BJ (cell line): ENCODE measurements at places on chromosomes 13 and 19. TPM values are rescaled to one million over a fixed set of nuclear protein-coding genes. Genes with fewer than 3 reads are reported as not detected.

DNA sequence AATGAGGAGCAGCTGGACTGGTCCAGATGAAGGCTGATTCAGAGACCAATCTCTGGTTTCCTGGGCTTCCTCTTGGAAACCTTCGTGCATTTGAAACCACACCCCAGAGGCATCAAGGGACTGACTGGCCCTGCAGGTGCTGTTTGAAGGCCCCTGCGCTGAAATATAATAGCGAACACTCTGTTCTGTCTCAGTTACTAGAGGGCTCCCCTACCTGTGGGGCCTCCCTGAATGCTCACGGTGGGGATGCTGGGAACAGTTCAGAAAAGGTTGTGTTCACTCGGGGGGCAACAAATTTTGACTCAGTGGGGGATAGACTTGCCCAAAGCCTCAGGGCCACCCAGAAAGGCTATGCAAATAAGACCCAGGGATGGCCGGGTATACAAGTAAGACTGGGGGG is 6.4 kb downstream of the CCDC8 start:
- DNase-seq, result no peak

DNA sequence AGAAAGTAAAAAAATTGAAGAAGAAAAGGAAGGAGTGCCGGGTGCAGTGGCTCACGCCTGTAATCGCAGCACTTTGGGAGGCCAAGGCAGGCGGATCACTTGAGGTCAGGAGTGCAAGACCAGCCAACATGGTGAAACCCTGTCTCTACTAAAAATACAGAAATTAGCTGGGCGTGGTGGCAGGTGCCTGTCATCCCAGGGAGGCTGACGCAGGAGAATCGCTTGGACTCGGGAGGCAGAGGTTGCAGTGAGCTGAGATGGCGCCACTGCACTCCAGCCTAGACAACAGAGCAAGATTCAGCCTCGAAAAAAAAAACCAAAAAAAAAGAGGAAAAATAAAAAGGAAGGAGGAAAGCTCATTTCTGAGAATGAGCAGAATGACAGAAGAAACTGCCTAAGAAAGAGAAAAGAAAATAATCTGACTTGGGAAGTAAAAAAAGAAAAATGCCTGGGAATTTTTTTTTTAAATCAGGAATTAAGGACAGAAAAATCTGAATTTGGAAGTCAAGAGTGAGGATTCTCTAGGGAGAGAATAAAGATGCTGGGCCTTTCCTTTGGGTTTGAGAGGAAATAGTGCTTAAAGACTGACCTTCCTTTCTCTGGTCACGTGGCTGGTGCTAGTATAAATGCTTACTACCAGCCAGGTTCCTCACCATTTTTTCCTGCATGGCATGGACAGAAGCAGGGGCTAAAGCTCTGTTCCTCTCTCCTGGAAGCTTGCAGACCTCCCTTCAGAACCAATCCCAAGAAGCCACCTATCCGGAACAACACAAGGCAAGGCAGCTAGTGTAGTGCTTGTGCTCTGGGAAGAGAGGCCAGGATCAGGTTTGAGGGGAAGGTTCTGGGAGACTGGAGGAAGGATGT is at the start of gene FFAR2:
TSS of gene FFAR2 (plus strand) at position 652 of the 864 bp plus-strand sequence. CDS start 1,458 bp downstream, outside the sequence.
- DNase-seq, result no peak

GRCh38 chr13:25966086-25966485 is 85.7 kb downstream of the SHISA2 start:
- DNase-seq, result no peak

DNA sequence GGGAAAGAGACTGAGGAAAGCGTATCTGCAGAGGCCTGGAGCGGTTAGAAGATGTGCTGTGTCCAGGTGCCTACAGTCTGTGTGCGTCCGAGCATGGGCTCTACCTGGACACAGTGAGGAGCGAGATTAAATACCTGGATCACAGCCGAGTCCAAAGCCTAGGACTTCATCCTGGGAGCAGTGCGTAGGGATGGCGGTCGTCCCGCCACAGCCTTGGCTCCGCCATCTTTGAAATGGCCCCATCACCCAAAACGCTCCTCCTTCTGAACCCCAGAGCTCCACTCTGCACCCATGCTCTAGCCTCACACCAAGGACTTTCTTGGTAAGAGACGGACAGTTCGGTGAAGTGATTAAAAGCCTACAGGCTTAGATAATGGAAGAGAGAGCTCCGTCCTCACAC is 19.8 kb downstream of the GP6 start:
- DNase-seq, result no peak

GRCh38 chr13:44158098-44158521 is 215.5 kb upstream of the SERP2 start:
- DNase-seq, result no peak

GRCh38 chr19:11995174-11995573 is 30.3 kb downstream of the ZNF763 start:
- no peak for DNase-seq

DNA sequence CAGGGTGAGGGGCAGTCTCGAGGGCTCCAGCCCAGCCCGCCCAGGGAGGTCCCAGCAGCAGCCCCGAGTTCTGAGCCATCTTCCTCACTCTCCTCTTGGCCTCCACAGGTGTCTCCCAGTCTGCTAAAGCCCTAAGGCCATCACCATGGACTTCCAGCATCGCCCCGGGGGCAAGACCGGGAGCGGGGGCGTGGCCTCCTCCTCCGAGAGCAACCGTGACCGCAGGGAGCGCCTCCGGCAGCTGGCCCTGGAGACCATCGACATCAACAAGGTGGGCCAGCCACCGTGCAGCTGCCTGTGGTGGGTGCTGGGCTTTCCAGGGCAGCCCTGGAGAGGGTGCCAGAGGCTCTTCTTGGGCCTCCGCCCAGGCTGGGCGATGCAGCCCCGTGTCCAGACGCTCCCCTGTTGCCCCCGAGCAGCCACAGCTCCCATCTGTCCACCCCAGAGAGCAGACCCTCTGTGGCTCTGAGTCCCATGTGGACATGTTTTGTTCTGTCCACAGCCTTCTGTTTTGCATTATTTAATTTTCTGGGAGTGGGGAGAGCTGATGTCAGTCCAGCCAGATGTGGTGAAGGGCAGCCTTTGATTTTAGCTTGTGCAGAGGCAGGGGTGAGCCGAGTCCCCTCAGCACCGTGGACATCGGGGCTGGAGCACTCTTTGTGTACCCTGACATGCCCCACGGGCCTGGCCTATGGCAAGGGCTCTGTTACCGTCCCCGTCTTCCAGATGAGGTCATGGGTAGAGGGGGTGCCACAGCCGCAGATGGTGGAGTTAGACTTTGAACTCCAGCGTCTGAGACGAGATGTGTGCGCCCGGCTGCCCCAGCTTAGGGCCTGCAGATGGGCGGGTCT is 5.6 kb upstream of the AMH start:
- no peak for DNase-seq

DNA sequence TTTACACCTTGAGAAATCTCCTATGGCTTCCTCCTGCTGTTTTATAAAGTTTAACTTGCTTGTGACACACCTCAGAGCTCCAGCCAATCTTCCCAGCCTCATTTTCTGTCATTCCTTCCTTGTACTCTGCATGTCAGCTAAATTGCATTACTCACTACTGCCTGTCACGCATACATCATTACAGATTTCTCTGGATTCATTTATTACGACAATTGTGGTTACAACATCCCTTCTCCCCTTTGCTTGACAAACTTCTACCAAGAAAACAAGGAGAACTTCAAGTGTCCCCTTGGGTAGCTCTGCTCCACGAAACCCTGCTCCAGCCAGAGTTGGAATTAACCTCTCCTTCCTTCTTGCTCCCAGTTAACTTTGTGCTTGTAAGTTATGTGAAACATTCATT is 22.0 kb upstream of the GPR18 start:
- DNase-seq, result no peak

DNA sequence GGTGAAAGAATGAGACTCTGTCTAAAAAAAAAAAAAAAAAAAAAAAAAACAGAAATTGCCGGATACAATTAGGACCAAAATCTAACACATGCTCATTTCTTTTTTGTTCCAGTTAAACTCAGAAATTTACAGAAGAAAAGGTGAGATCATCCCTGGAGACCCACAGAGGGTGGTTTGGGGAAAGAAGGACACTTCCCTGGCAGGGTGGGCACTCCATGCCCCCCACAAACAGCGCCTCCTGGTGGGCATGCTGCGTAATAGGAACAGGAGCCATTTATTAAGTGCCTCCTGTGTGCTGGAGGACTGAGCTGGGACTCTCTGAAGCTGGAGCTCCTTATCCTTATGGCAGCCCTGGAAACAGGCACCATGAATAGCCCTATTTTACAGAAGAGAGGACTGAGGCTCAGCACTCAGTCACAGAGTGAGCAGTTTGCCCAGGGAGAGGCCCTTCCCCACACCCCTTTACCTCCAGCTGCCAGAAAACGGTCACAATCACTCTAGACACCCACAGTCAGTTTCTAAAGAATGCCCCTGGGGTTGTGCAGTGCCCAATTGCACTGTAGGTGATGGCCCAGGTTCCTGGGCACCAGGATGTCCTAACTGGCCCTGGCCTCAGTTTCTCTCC is 10.1 kb downstream of the C19orf38 start:
- DNase-seq, result no peak

- DNase-seq, result no peak
Observed at GRCh38 chr19:3346677-3347353, 19.6 kb upstream of the NFIC start.

DNA sequence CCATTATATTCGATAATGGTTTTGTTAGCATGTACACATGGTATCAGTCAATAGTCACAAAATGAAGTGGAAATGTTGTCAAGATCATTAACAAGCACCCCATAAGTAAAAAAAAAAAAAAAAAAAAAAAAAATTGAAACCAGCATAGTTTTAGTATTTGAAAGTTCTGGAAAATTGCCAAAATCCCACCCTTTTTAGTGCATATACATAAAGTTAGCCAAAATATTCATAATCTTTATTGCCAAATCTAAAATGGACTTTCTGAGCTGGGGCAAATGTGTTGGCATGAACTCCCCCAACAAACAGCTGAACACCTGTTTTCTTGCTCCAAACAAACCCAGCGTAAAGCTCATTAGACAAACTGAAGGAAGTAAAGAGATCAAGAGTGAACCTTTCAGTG is 73.9 kb downstream of the MZT1 start:
- no peak for DNase-seq

- DNase-seq, result peak; percentile 42
Observed at GRCh38 chr13:104008541-104009435, 942.6 kb upstream of the SLC10A2 start.

- no peak for DNase-seq
Observed at GRCh38 chr19:11195681-11196080, 1.7 kb downstream of the KANK2 start.

GRCh38 chr13:58852076-58852475 is 1220.5 kb downstream of the PCDH17 start:
- DNase-seq, result no peak

- DNase-seq, result no peak
Observed at GRCh38 chr13:99959127-99959539, 12.4 kb downstream of the ZIC5 start.

DNA sequence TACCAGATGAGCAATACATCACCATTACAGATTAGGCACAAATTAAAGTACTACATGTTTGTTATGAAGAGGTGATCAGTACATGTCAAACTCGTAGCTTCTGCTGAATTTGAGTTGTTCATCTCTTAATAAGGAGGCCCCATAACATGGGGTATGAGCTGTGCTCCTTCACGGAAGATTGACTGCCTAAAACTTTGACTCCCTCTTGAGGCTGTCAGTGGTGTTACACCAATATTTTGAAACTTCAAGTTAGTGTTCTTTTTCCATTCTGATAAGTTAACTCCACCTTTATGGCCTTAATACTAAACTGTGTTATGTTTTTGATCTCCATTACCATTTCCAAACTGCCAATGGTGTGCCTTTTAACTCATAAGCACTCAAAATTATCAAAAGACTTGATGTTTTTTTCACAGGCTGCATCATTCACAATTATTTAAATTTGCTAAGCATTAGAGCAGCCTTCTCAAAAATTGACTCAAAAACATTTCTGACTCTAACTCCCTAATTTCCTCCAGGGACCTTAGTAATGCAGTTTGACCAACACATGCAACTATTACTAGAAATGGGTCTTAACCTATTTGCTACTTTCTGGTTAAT is 1591.5 kb downstream of the PCDH9 start:
- DNase-seq, result no peak

DNA sequence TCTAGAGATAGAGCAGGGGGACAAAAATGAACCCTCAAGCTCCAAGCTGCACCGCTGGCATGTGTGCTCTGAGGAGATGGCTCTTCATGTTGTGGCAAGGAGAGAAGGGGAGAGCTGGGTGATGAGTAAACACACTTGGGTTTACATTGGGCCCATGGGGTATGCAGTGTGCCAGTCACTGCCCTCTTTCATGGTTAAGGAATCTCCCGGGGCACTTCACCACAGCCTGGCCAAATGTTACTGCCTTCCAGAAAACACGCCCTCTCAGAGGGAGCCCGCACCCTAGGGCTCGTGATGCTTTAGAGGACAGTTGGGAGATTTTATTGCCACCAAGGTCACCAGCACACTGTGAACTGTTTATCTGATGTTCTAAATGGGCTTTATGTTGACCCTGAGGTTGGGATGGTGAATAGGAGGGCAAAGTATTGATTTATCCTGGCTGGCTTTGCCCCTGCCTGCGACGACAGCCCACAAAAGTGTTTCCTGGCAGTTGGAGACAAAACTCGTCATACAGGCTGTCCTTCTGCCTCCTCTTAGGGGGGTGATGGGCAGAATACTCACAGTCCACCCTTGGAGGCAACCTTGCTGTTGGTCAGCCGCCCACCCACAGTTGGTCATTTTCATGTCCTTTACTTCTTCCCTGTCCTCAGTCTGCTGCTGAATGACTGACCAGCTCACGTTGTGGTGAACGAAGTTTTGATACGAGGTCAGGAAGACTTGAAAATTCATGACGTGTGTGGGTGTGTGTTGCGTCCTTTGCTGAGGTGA is 156.9 kb downstream of the STK24 start:
- DNase-seq, result no peak

DNA sequence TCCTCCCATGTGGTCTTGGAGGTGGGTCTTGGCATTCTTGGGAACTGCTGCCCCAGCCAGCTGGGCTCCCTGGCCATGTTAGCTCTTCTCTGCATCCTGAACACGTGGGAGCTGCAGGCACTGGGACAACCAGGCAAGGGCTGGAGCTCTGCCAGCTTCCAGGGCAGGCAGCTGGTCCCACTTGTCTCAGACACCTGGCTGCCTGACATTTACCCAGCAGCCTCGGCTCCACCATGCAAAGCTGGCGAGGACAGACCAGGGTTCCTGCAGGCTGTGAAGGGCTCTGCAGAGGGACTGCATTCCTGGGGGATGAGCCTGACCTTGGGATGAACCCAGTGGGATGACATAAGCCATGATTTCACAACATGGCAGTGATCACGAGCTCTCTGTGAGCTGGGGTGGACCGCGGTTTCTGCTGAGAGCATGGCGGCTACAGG is 99.0 kb upstream of the TSHZ3 start:
- peak; percentile 46 for DNase-seq

GRCh38 chr19:52601025-52601973 is 31.2 kb downstream of the ZNF701 start:
- peak; percentile 54 for DNase-seq

DNA sequence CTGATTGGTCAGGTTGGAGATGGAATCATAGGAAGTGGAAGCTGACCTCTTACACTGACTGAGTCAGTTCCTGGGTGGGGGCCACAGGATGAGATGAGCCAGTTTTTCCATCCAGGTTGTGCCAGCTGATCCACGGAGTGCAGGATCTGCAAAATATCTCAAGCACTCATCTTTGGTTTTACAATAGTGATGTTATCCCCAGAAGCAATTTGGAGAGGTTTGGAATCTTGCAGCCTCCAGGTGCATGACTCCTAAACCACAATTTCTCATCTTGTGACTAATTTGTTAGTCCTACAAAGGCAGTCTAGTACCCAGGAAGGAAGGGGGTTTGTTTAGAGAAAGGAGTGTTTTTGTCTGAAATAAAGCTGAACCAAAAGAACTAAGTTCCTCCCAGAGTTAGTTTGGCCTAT is 212.8 kb downstream of the SLITRK6 start:
- peak; percentile 70 for DNase-seq

LRRC63 gene
- polyA plus RNA-seq, result not detected in 2 replicates

SLC25A42 gene
- polyA plus RNA-seq, result 3.8 and 5.8 TPM in 2 replicates

GPR12 gene
- polyA plus RNA-seq, result not detected in 2 replicates

SHANK1 gene
- 1.6 and 1.8 TPM in 2 replicates for polyA plus RNA-seq

NOTCH3 gene
- 13.3 and 37.6 TPM in 2 replicates for polyA plus RNA-seq

CGB5 gene
- not detected in 2 replicates for polyA plus RNA-seq

CLIP3 gene
- 14.7 and 23.9 TPM in 2 replicates for polyA plus RNA-seq
